ENCODE measurements at places on chromosomes 12 and 14.

DNA sequence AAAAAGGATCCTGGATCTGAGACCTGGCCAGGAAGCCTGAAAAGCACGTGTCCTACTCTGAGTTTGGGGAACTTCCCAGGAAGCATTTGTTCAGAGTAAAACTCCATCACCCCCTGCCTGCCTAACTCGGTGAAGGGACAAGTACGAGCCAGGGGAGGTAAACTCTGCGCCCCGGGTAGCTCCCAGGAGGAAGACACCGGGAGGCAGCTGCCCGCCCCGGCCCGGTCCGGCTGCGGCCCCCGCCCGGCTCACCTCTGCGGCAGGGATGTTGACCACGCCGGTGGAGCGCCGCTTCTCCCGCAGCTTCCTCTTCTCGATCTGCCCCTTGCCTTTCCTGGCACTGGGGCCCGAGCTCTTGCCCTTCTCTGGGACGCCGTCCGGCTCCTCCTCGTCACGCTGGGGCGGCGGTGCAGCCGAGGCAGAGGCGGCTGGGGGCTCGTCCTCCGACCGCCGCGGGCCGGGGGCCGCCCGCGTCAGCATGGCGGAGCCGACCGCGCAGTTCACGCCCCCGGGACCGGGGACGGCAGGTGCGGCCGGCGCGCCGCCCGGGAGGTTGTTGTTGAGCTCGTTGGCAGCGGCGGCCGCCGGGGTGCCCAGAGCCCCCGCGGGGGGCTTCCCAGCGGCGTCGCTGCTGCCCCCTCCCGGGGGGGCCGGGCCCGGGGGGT lies 1.2 kb downstream of the PAWR start:
- DNase-seq = no peak

- no peak for DNase-seq
These were observed 1.9 kb downstream of the NFE2 start for GRCh38 chr12:54298904-54299303.

GRCh38 chr12:132719141-132719953 lies 8.7 kb downstream of the PGAM5 start:
- no peak for DNase-seq

GRCh38 chr14:54125109-54125508 lies 168.5 kb upstream of the BMP4 start:
- no peak for DNase-seq

DNA sequence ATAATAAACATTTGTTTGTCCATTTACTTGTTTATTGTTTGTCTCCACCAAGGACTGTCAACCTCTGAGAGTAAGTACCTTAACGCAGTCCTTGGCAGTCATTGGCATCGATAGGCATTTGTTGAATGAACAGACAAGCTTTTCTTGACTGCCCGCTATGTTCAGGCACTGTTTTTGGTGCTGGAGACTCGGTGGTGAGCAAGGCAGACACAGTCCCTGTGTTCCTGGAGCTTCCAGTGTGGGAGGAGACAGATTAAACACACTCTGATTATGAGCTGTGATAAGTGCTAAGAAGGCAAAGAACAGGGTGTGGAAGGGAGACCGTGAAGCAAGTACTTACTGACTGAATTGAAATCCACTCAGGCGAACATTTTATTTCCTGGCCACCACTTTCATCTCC lies 1.2 kb downstream of the ATP6V0A2 start:
- no peak for DNase-seq

DNA sequence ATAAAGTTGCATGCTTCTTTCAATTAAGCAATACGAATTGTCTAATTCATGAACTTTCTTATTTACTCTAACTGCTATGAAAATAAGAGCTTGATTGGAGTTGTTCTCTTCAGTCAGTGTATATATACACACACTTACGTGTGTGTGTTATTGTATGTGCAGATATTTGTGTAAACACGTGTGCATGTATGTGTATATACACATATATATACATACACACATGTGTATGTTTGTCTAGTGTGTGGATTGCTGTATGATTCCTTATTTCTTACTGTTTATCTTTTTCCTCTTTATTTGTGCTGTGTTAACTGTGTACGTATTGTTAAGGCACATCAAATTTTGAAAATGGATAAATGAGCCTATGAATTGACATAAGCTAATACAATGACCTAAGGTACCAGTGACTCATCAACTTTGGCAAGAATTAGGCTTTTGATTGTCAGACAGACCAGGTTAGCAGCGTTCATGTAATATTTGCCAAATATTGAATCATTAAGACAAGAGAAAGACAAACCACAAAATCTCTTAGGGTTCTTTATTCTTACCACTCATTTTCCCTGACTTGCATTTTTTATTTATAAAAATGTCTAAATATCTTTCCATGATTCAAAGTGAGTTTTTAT lies 423.9 kb downstream of the SOX5 start:
- no peak for DNase-seq

- DNase-seq = no peak
These were observed 35.8 kb upstream of the YY1 start for GRCh38 chr14:100203146-100203545.

DNA sequence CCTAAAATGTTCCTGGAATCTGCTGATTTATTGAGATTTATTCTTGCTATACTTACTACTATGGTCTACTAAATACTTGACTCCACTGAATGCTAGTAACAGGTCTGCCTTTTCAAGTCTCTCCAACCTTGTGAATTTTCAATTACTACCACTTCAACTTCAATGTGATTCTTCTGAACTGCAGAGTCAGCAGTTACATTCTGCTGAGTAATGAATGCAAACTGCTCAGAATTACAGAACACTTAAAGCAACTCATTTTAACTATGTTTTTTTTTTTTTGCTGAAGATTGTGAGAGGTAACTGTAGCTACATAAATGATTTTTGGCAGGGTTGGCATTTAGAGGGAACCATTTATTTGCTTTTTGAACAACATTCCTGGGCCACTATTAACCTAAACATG lies 41.8 kb downstream of the ARF6 start:
- DNase-seq = no peak

DNA sequence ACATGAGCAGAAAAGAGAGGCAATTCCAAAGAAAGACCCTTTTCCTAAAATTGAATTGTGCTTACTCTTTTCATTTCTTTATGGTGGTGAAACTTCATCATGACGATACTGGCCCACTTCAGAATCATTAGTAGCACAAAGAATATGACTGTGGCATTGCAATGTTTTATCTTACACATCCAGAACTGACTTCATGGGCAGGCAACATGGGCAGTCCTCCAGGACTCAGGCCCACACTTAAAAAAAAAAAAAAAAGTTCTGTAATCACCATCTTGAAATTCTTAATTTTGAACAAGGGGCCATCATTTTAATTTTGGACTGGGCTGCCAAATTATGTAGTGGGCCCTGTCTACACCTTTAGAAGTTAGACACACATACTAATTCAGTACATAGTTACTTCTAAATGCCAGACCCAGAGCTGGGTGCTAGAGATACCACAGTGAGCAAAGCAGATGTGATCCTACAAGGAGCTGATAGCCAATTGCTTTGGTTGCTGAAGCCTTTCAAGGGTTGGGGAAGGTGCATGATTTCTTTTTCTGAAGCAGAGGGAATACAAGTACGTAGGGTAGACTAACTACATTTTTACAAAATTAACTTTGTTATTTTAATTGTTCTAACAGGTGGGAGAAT lies 35.2 kb downstream of the HELB start:
- no peak for DNase-seq

GRCh38 chr12:57834086-57834876 lies 12.2 kb downstream of the CTDSP2 start:
- no peak for DNase-seq

GRCh38 chr12:93766796-93767523 lies 89.8 kb downstream of the CRADD start:
- no peak for DNase-seq

DNA sequence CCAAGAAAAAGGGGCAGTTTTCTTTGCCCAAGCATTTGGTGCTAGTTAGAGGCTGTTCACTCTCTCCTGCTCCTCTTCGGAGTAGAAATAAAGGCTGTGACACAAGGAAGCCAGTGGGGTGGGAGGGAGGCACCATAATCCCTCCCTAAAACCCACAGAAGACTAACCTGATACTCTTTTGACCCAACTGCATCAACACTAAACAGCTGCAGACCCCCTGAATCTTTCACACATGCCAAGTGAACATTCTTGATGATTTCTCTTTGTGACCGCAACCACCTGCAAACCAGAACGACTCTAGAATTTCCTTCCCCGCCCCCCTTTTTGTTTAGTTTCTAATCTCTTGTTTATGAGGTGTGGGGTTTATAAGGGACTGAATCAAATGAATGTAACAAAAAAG lies 175.8 kb upstream of the BCL2L14 start:
- DNase-seq = no peak

Data from NCI-H1417 treated with DMSO at 0.1 percent for 48 hours (cell line).